CD8-positive, alpha-beta memory T cell (primary cell): ENCODE measurements at places on chromosomes 1 and 21.

DNA sequence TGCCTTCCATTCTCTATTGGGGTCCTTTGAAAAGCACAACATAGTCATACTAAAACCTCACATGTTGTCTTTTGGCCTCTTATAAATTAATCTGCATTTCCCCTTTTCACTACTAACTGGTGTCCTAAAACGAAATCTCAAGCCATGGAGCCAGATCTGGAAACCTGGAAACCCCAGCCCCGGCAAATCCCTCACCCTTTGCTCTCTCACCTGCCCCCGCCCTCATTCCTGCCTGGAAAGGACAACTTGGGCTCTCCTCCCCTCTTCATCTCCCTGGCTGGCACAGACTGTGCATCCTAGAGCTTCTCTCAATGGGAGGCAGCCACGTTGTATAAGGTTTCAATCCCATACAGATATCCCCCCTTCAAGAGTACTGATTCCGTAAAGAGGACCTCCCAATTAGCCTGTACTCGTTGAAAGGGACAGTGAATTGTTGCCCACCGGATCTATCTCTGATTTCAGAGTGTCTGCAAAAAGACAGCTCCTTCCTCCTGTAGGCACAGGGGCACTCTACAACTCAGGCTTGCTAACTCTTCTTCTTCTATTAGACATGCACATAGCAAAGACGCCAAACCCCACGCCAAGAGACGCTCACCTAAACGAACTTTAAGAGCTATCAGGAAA, 1.4 kb downstream of the DUSP10 start:
- no peak for DNase-seq

- no peak for DNase-seq
Observed at GRCh38 chr1:151972542-151973248, 21.0 kb downstream of the S100A10 start.

- DNase-seq, result no peak
Observed at GRCh38 chr1:65691152-65691900, 101.4 kb upstream of the PDE4B start.

DNA sequence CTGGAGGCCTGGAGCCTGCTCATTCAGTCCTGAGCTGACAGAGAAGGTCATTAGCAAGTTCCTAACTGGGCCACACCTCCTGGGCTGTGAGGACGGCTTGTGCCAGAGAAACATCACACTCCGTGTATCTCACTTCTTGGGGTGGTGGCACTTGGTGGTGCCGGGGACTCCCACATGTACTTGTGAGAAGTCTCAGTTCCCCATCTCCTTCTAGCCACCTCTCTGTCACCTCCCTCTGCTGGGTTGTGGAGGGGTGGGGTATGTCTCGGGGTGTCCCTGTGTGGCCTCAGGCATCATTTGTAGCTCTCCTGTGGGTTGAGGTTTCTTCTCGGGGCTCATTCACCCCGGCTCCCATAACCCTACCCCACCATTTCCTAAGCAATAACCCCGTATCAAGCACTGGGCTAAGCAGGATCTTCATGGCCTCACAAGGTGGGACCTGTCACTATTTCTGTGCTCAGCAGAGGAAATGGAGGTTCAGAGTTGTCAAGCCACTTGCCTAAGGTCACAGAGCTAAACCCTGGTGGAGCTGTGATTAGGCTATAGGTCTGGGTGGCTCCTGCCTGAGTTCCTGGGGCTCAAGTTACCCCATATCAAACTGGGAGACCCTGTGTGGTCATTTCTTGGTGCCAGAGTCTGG, 62.5 kb downstream of the UBIAD1 start:
- no peak for DNase-seq

- no peak for DNase-seq
Observed at GRCh38 chr1:29708381-29708780, 472.1 kb downstream of the PTPRU start.

DNA sequence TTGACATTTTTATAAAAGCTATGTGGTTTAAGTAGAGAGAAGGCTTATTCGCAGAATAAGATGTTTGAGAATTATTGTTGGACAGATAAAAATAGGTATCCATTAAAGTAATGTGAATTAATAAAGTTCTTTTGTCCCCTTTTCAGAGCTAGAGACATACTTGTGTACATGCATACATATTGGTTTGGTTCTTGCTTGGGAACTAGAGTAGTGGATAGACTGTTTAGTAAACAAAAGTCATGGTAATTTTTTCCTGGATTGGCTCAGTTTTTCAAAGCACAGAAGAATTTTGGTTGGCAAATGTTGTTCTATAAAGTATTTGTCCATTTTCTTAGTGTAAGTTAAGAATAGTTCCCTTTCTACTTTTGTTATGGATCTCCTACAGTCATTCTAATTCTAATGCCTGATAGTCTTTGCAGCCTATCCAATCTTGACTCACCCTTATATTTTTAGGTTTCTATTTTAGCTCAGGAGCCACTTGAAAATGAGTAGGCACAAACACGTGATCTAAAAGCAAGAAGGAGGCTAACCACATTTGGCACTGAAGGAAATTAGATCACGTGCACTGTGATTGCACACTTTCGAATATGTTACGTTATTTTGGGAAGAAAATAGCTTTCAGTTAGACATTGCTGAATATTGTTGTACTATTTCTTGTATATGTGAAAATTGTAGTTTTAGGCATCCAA, 47.0 kb downstream of the RABGAP1L start:
- no peak for DNase-seq

DNA sequence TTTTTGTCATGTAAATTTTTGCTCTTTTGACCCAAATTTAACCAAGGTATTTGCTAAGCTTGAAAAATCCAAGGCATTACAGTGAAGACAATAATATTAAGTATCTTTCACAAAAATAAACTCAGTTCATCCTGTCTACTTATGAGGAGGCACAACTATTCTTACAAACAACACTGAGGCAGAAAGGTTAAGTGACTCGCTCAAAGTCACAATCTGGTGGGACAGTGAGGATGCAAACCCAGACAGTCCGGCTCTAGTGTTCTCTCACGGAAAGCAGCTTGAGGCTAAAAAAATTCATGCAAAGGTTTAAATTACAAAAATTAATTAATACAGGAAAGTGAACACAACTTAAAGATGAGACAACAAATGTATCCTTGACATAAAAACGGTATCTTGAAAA, 125.3 kb downstream of the SIPA1L2 start:
- no peak for DNase-seq

- no peak for DNase-seq
Observed at GRCh38 chr1:50836117-50836516, 124.0 kb downstream of the FAF1 start.

- DNase-seq, result no peak
Observed at GRCh38 chr1:66438062-66438461, 95.9 kb upstream of the SGIP1 start.

DNA sequence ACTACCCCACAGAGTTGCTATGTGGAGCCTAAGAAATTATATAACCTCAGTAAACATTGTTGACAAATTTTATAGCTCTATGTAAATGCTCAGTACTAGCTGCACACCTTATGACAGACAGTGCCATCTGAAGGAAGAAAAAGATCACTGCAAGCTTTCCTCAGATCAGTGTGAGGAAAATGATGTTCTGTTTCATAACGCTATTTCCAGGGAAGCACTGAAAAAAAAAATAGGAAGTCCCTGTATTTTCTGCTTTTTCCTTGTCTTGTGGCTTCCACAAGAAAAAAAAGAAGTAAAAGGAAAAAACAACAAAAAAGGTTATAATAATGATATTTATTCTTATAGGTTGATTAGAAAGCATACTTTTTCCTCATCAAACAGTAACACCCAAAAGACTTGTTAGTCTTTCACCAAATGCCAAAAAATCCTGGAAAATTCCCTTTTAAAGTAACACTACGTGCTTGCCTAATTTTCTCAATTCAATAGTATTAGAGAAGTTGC, 23.2 kb downstream of the LYST start:
- no peak for DNase-seq

GRCh38 chr1:63501256-63501655, 21.8 kb downstream of the ITGB3BP start:
- no peak for DNase-seq

DNA sequence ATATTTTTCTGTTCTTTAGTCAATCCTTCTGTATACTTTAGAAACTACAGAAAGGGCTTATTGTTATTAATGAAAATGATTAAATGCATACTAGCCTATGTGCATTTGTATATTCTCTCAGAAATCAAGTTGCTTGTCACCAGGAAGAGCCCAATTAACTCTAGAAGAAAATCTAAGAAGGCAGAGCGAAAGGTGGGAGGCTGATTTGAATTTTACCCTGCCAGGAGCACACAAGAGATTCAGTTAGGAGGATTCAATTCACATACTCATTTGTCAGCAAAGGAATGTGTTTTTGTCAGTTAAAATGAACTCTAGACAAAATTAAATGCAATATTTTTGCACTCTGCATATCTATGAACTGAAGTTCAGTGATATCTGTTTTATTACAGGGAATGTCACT, 411.8 kb downstream of the KCNT2 start:
- DNase-seq, result no peak

DNA sequence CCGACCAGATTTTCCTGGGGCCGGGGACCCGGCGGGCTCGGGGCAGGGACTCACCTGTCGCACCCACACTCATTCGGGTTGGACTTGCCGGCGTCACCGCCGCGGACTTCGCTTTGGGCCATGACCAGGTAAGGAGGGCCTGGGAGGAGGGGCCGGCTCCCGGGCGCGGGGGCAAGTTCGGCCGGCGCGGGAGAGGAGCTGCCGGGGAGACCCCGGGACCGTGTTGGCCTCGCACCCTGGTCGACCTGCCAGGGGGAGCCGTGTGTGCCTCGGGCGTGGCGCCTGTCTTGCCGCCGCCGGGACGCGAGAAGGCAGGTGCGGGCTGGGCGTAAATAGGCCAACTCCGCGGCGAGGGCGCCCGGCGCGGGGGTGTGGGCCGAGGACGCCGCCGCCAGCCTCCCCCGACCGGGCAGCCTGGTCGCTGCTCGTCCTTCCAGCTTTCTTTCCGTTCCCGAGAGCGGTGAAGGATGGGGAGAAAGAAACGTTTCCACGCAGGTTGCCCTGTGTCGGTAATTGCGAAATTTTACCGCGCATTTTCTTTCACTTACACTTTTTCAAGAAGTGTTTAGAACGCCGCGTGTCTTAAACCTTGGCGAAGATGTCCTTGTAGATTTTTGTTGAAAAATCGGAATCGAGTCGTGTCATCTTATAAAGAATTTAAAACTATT, 558 bp downstream of the USP1 start:
- DNase-seq, result peak; percentile 35

- no peak for DNase-seq
Observed at GRCh38 chr1:23617084-23617521, 57.8 kb upstream of the ID3 start.

DNA sequence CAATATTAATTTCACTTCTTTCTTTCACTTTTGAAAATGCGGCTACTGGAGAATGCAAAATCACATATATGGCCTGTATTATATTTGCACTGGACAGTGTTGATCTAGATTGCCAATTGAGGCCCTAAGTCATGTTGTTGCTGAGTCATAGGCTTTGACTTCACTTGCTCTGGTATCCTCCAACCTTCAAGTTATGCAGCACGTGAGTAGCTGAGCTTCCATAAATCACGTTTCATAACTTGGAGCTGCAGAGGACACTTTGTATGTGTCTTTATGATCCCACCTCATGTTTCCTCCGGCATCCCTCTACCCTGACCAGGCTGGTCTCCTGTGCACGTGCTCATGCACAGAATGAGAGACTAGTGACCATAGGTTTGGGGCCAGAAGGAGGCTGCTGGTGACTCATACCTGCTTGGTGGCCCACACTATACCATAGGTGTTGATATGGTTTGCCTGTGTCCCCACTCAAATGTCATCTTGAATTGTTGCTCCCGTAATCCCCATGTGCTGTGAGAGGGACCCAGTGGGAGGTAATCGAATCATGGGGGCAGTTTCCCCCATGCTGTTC, 103.0 kb upstream of the TSPAN2 start:
- DNase-seq, result no peak

GRCh38 chr1:186374303-186375151, 526 bp downstream of the TPR start:
- peak; percentile 2 for DNase-seq

DNA sequence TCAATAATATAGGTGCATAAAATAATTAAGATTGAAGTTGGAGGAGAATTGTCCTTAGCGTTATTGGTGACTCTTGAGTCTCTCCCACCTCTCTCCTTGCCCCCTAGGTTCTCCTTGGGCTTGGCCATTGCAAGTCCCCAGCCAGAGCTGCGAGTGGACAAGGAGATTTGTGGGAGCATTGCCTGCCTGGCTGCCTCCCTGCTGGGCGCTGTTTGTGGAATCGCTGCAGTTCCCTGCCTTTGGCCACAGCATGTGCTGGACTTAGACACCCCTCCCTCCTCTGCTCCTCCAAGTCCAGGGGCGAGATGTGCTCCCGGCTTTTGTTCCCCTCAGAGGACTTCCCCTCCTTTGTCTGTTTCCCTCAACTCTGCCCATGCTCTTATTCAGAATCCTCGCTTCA, 21.9 kb upstream of the HUNK start:
- no peak for DNase-seq

GRCh38 chr1:157910270-157910669, 68.7 kb upstream of the CD5L start:
- DNase-seq, result no peak

- DNase-seq, result no peak
Observed at GRCh38 chr1:161217831-161218230, 2.7 kb downstream of the FCER1G start.

DNA sequence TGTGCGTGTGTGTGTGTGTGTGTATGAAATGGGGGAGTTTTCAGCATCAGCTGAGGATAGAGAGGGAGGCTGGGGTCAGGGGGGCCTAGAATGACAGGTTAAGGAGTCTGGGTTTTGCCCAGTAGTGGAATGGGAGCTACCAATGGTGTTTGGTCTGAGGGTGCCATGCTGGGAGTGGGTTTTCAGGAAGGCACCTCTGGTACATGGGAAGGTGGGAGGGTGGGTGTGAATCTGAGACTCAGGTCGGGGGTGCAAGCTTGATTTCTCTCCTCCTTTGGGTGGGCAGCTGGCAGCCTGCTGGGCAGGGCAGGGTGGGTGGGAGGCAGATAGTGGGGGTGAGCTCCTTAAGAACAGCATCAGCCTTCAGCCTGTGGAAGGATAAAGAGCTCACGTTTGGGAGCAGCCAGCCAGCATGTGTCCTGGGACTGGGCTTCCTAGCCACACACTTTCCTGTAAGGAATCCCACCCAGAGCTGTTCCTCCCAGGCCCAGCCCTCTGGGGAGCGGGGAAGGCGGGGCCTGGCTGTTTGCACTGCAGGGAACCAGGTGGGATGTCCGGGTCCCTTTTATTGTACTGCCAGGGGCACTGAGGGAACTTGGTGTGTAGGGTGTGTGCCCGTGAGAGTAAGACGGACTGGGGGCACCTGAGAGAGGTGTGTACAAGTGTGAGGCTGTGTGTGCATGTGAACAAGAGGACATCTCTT, 152.8 kb downstream of the FOXD2 start:
- DNase-seq, result no peak

DNA sequence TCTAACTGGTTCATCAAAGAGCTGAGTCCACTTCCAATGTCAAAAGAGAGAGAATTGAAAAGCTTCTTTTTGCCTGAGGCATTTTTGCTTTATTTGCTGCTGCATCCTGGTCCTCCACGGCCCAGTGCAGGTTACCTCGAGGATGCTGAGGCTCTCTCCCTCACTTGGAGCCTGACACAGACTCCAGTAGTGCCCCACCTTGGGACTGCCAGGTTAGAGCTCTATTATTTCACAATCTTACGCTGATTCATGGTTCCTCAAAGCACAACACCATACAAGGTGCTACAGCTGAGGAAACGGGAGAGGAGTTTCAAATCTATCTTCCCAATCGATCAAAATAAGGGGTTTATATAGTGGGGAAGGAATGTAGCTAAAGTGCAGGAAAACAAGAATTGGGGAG, 13.6 kb upstream of the PLPPR4 start:
- DNase-seq, result no peak

- peak; percentile 82 for DNase-seq
Observed at GRCh38 chr1:19597496-19598309, 46.4 kb upstream of the NBL1 start.
